NCI-H187 treated with DMSO at 0.1 percent for 48 hours (cell line): ENCODE measurements at places on chromosomes 12 and 14.

DNA sequence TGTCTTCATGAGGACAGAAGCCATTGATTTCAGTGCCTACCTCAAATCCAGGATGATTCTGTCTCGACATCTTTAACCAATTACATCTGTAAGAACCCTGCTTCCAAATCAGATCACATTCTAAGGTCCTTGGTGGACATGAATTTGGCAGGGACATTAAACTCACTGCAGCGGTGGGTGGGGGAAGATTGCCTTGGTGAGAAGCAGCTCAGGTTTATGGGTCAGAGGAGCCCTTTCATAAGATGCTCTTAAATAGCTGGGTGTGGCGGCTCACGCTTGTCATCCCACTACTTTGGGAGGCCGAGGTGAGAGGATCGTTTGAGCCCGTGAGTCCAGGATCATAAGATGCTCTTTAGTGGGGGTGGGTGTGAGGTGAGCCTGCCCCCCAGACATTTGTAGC is 42.9 kb downstream of the ELK3 start:
- DNase-seq: no peak

GRCh38 chr14:91333650-91334039 is 84.0 kb downstream of the CCDC88C start:
- DNase-seq: no peak

DNA sequence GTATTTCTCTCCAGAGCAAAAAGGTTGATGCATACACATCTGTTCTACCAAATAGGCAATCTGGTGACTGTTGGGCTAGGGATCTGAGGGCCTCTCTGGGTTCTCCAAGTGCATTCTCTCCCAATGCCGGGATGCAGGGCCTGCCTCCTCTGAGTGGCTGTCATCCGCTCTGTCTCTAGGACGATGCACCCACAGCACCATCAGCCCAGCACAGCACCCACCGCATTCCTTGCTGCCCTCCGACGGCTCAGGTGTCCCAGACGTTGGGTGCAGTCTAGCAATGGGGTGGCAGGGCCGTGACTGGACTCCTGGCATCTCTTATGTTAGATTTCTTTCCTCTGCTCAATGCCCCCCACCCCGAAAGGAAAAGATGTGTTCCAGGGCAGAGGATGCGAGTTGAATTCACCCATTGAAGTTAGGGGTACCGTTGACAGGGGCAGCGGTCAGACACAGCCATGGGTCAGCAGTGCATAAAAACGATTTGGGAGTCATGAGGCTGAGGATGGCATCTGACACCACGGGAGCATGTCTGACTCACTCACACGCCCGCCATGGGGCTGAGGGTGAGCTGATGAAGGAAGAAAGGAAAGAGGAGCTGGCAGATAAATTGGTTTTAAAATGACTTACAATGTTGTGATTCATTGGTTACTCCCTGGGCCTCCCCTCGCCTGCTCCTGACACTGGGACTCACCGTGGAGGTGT is 93.2 kb upstream of the C14orf180 start:
- no peak for DNase-seq

DNA sequence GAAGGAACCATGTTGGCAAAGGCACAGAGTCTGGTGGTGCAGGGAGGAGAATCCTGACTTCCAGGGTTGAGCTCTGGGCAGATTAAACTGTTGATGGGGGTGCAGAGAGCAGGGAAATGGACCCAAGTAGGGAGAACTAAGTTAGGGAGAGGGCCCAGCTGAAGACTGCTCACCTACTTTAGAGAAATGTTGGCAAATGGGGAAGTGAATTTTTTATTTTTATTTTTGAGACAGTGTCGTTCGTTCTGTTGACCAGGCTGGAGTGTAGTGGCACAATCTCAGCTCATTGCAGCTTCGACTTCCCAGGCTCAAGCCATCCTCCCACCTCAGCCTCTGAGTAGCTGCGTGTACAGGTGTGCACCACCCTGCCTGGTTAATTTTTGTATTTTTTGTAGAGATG is 32.1 kb upstream of the TUBA1A start:
- no peak for DNase-seq

DNA sequence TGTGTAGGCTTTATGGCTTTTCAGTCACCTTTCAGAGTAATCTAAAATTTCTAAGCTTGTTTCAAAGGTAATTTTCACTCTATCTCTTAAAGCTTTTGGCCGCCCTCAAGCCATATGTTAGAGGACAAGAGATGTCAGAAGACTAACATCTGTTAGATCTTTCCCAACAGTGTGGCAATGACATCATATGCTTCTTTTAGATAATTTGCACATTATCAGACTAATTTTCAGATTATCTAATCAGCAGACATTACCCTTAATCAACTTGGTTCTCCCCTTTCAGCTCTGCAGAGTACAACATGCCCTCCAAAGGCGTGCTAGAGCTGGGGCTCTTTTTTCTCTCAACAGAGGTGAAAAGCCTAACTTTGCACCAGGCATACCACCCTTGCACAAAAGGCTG is 207.1 kb downstream of the DPF3 start:
- DNase-seq: no peak

DNA sequence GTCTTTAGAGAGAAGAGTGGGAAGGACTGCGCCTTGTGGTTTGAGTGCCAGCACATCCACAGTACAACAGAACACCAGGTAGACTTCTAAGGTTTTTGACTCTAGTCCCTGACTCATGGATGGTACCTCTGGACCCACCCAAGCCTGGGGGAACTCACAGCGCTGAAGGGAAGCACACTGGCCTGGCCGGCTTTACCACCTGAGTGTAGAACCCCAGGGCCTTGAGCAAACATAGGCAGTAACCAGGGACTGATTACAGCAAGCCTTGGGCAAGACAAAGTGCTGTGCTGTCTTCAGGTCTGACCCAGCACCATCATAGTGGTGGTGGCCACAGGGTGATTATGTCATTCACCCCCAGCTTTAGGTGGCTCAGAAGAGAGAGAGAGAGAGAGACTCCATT is 17.2 kb downstream of the EML5 start:
- no peak for DNase-seq

GRCh38 chr12:51530208-51530607 is 60.8 kb upstream of the SCN8A start:
- no peak for DNase-seq

GRCh38 chr14:65002586-65003210 is 16.0 kb downstream of the FNTB start:
- no peak for DNase-seq

DNA sequence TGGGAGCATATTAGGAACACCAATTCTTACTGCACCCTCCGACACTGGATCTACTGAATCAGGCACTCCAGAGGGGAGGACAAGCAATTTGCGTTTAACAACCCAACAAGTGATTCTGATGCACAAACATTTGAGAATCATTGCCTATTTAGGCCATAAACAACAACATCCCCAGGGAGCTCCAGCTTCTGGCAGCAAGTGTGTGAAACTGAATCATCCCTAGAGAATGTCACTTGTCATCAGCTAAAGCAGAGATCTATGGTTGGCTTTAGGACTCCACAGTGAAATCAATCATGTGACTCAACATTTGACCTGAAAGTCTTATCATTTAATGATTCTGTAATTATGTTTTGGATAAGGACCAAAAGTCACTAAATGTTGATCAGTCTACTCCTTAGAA is 505.0 kb upstream of the FLRT2 start:
- no peak for DNase-seq

GRCh38 chr14:64400829-64401459 is 12.8 kb downstream of the MTHFD1 start:
- no peak for DNase-seq

DNA sequence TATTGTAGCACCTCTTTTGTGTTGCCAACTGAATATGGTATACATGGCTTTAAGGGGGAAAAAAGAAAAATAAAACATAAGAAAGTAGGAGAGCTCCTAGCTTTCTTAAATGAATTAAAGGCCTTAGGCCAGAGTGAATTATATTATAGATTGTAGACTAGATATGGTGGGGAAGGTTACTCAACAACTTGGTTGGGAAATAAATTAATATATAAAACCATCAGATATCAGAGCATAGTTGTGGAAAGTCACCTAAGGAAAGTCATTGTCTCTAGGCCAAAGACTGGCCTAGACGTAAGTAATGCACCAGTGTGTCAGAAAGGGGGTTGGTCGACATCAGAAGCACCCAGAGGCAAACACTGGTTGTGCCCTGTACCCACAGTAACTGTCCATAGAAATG is 391.8 kb downstream of the RAD51B start:
- DNase-seq: no peak

GRCh38 chr12:28209782-28210181 is 19.5 kb downstream of the CCDC91 start:
- no peak for DNase-seq

- DNase-seq: no peak
Observed at GRCh38 chr14:44887596-44887955, 74.2 kb downstream of the KLHL28 start.

DNA sequence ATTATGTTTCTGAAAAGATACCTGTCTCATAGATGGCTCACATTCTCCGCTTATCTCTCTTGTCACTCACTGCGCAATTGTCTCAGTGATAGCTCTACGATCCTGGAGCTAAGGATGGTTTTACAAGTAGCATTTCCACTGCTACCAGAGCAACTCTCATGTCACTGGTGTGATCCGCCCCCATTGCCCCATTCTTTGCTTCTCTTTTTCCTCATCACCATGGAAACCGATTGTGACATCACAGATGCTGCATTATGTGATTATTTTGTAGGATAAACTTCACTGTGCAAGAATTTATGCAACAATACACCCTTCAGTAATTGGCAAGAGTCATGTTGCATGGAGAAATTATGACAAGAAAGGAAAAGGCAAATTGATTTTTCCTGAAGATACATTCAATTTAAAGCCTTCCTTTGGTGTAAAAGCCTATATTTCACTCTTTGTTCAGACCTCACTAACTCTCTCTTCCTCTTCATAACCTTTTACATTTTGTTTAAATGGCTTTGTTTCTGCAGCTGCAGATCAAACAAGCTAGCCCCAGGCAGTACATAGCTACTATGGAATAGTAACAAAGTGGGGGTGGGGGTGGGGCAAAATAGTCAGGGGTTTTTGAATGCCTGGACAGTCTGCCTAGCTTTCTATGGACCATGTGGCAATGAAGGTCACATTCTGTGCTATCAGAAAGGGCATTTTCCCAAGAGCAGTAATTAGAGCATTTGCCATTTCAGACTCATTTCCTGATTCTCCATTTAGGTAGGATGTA is 539.8 kb downstream of the NRXN3 start:
- no peak for DNase-seq

DNA sequence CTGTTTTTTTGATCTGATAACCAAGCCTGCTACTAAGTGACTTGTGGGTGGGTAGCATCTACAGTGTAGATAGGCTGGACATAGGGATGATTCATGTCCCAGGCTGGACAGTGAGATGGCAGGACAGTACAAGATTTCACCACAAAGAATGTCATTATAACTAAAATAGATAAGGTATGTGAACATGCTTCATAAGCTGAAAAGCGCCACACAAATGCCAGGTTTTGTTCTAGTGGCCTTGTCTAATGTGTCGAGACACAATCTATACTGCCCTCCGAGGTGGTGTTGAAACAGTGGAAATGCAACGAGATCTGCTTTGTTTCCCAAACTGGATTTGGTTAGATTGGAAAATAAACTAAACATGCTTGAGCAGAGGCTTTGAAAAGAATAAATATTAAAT is 4.4 kb downstream of the LGALS3 start:
- DNase-seq: no peak

- no peak for DNase-seq
Observed at GRCh38 chr12:127515941-127516340, 751.0 kb upstream of the TMEM132C start.

- DNase-seq: no peak
Observed at GRCh38 chr14:75979648-75980565, 1.9 kb downstream of the TGFB3 start.

DNA sequence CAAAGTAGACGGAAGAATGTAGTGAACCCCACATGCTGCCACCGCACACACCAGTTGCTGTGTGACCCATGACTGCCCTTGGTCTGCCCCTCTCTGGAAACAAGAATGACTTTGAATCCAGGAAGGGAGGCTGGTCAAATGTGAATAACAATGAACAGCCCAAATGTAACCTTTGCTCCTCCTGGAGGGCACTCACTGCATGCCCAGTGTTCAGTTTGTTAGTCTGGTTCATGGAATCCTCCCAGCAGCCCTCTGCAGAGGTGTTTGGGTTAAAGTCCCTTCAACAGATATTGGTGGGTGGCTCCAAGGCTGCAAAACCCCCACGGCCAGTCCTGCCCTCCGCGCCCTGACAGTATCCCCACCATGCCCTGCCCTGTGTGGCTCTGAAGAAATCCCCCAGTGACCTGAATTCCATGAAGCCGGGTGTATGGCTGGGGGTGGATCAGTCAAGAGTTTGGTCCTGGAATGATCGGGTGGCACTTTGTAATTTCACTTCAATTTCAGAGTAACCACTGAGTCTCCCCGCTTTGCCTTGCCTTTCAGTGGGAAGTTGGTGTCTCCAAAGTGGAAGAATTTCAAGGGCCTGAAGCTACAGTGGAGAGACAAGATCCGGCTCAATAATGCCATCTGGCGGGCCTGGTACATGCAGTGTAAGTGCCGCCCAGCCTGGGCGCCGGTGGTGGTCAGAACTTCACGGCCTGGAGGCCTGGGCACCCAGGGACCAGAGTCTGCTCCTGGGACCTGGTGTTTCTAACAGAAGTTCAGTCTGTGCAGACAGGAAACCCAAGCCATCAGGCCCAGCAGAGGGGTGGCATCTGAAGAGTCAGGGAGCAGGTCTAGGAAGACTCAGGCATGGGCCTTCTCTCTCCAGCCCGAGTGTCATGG is 47.1 kb downstream of the IL31 start:
- DNase-seq: no peak

GRCh38 chr12:24152270-24152669 is 202.8 kb upstream of the SOX5 start:
- DNase-seq: no peak

DNA sequence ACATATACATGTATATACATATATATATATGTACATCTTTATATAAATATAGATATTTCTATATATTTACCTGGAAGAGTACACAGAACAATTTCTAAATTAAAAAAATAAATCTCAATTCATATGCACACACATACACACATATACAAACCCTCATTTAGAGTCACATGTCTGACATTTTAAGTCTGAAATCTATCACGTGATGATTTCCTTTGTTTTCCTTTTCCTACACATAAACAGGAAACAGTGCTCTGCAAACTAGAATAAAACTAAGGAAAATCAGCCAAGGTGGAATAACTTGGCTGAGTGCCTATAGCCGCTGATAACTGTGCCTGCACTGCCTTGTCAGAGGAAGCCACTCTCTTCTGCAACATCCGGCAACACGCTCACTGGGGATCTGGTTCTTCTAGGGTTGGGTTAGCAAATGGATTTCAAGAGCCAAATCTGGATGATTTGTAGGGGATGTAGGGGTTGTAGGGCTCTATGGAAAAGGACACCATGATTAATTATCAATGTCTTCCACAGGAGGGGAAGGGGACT is 480.7 kb downstream of the TMEM132D start:
- no peak for DNase-seq

- no peak for DNase-seq
Observed at GRCh38 chr14:22185191-22185590, 403.8 kb downstream of the DAD1 start.

GRCh38 chr12:57629897-57630471 is 3.0 kb downstream of the B4GALNT1 start:
- DNase-seq: no peak
